ENCODE measurements at places on chromosomes 11 and 22.

DNA sequence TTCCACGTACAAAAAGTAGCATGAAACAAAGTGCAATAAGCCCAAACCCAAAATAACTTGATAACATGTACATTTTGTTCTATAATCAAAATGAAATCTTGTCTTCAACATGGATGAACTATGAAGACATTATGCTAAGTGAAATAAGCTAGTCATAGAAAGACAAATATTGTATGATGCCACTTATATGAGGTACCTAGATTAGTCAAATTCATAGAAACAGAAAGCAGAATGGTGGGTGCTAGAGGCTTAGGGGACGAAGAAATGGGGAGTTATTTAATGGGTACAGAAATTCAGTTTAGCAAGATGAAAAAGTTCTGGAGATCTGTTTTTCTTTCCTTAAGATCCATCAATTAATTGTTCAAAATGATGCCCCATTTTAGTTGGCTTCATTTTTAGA, 7.5 kb downstream of the PGM2L1 start:
- no peak for DNase-seq

DNA sequence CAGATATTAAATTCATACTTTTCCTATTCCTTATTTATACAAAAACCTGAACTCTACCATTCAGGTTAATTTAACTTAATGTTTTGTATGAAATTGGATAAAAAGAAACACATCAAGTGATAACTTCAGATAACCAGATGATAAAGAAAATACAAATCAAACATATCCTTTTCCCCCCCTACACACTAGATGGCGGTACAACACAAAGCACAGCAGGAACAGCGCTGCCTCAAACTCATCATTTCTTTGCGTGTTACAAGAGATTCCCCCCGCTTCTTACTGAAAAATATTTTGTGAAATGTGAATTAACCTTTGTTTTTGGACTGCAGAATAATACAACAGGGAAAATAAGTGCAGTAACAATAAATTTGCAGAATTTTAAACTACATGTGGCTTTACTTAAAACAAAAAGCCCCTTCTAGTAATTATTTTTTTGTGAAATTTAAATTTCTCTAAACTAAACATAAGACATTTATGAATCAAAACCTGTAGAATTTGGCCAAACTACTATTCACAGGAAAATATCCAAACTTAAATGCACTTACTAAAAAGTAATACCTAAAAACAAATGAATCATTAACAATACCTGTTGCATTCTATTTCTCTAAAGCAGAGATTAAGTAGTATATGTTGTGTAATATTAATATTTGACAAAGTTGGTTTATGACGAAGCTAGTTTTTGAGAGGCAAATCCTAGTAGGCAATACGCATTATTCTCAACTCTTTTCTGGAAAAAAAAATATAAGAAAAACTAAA, 74.4 kb downstream of the ARHGAP32 start:
- DNase-seq: peak; percentile 62

- no peak for DNase-seq
Measured at GRCh38 chr22:29190918-29191317, 14.8 kb upstream of the EMID1 start.

DNA sequence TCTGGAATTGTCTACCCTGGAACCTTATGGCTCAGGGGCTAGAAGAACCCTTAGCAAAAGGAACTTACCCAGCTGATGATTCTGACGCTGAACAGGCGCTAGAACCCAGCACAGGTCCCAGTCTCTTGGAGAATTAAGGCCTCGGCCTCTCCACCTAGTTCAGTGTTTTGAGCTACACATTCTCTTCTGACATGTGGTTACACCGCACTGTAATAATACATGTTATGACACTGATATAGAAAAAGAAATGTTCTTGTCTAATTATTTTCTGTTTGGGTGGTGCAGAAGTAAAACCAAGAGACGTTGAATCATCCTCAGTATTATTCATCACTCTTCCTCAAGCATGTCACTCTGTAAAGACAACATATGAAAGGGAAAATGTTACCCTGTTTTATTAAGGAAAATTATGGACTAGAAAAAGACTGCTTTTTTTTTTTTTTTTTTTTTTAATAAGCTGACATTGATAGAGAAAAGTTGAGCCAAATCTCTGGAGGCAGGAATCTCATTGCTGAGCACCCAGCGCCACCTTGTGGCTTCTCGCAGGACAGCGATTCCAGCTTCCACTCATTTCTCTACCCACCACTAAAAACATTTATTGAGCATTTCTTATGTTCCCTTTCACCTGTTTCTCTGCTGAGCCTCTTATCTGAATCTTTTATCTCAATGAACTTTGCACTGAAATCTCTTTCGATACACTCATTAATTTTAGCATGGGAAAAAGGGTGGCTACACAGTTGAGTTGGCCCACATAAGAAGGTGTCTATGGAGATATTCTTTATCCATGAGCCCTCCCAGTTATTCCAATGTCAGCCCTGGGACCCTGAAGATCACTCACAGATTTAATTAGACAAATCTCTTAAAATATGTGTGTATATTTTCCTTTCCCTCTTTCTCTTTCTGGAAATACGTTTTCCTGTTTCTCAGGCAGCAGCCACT, 12.6 kb upstream of the APLNR start:
- peak; percentile 23 for DNase-seq

GRCh38 chr11:17725174-17725573, 5.8 kb downstream of the MYOD1 start:
- DNase-seq: no peak

DNA sequence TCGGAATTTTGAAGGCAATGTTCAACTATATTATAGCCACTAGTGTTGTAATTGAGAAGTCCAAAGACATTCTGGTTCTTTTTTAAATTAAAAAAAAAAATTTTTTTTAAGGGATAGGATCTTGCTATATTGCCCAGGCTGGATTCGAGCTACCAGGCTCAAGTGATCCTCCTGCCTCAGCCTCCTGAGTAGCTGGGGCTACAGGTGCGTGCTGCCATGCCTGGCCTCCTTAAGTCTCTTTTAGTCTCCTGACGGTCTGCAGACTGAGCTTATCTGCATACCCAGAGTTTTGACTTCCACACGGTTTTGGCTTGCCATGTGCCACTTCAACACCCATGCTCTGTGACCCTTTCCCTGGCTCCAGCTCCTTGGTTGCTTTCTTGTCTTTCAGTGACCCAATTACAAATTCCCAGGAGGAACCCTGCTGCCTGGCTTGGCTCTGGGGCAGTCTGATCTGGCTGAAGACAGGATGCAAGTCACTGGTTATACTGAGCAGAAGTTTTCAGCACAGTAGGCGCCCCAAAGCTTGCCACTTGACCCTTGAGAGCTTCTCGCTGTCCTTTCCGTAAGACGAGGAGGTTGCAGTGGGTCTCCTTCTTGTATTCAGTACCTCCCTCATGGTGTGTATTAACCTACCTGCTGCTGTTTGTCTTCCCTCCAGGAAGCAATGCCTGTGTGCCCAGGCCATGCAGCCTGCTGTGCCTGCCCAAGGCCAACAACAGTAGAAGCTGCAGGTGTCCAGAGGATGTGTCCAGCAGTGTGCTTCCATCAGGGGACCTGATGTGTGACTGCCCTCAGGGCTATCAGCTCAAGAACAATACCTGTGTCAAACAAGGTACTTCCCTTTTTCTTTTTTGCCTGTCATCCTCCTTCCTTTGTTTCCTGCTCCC, 113.8 kb upstream of the SORL1-AS1 start:
- no peak for DNase-seq

GRCh38 chr11:73314117-73314961, 6.3 kb downstream of the ARHGEF17 start:
- DNase-seq: no peak

DNA sequence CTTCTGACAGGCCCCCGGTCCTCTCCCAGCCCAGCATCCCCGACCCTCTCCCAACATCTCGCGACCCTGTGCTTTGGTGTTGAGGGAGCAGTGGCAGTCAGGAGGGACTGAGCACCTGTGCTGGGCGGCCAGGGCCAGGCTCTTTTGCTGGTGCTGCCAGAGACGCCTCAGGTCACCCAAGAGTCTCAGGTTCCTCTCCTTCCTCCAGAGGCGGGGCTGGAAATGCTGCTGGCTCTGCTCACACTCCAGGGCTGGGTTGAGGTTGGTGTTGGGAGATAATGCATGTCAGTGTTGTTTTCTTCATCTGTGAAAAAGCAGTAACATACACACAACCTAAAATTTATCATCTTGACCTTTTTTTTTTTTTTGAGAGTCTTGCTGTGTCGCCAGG, 1.2 kb upstream of the IGLL1 start:
- no peak for DNase-seq

DNA sequence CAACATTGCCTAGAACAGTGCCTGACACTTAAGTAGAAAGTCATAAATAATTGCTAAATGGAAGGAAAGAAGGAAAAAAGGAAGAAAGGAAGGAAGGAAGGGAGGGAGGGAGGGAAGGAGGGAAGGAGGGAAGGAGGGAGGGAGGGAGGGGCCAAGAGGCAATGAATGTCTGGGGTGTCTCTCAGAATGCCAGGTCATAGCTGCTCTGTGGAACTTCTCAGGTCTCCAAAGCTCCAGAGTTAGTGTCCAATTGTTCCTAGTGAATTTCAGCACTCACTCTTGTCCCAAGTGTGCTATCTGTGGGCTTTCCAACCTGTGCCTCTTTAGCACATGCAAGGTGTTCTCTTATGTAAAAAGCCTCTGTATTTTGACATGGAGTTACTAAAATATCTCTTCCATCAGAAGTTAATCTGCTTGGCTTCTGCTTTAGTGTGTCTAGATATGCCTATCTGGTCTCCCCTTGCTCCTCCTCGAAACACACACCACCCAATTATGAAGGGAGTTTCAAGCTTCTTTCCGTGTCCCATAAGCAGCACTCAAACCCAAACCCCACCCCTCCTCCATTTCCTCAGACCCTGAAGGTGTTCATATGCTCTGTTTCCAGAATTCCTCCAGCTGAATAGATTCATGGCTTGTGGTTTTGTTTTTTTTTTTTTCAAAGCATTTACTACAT, 56.5 kb downstream of the FAM76B start:
- no peak for DNase-seq

DNA sequence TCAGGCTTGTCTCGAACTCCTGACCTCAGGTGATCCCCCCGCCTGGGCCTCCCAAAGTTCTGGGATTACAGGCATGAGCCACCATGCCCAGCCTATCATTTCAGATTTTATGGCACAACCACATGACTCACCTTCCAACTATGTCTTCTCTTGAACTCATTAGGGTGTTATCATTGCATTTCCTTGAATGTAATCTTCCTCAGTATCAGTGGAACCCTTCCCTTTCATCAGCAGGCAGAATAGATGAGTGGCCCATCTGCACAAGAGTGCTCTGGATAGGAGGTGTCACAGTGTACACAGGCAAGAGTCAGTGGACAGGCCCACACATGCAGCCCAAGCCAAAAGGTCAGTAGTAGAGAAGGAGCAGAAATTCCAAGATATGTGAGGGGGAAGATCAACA, 29.1 kb upstream of the AQP11 start:
- DNase-seq: no peak

- DNase-seq: no peak
Measured at GRCh38 chr11:5923427-5923776, 18.6 kb upstream of the OR56A3 start.

DNA sequence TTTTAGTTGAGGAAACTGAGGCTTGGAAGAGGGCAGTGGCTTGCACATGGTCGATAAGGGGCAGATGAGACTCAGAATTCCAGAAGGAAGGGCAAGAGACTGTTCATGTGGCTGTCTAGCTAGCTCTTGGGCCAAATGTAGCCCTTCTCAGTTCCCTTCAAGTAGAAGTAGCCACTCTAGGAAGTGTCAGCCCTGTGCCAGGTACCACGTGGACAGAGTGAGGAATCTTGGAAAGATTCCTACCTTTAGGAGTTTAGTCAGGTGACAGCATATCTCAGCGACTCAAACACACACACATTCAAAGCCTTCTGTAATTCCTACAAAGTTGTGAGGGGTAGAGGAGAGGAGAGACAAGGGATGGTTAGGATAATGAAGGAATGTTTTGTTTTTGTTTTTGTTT, 18.3 kb downstream of the PIK3IP1 start:
- no peak for DNase-seq
